Urothelium cell line (cell line): ENCODE measurements at places on chromosomes 12 and 14.

- DNase-seq, result no peak
Observed at GRCh38 chr12:5497329-5498053, 65.6 kb downstream of the NTF3 start.

GRCh38 chr12:62933220-62933601 lies 1.7 kb downstream of the PPM1H start:
- DNase-seq, result peak; percentile 10

- DNase-seq, result peak; percentile 17
Observed at GRCh38 chr12:91367234-91367849, 184.7 kb upstream of the DCN start.

GRCh38 chr14:103890821-103891666 lies 37.2 kb upstream of the TDRD9 start:
- DNase-seq, result no peak

GRCh38 chr14:96184737-96185136 lies 19.9 kb upstream of the BDKRB2 start:
- DNase-seq, result no peak

GRCh38 chr12:88351146-88351545 lies 209.0 kb downstream of the TMTC3 start:
- no peak for DNase-seq

DNA sequence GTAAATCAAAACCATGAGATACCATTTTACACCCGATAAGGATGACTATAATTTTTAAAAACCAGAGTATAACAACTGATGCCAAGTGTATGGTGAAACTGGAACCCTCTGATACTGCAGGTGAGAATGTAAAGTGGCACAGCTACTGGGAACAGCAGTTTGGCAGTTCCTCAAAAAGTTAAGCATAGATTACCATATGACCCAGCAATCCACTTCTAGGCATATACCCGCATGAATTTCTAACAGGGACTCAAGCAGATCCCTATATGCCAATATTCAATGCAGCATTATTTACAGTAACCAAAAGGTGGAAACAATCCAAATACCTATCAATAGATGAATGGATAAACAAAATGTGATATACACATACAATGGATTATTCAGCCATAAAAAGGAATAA lies 57.4 kb downstream of the BAZ1A start:
- no peak for DNase-seq

DNA sequence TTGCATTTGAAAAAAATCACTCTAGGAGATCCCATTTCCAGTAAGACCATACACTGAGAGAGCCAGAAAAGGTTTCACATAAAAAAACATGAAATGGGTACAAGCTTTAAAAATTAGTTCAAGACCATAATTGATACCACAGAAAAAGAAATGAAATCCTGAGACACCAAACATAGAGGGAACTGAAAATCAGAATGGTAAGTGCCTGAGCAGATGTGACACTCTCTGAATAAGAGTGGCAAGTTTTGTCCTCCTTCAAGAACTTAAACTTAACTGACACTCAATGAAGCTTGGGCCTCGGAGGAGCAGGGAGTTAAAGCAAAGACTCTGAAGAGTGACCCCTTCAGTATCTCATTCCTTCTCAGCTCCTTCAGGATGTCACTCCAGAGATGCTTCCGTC lies 23.2 kb upstream of the PTGDR start:
- DNase-seq, result no peak

DNA sequence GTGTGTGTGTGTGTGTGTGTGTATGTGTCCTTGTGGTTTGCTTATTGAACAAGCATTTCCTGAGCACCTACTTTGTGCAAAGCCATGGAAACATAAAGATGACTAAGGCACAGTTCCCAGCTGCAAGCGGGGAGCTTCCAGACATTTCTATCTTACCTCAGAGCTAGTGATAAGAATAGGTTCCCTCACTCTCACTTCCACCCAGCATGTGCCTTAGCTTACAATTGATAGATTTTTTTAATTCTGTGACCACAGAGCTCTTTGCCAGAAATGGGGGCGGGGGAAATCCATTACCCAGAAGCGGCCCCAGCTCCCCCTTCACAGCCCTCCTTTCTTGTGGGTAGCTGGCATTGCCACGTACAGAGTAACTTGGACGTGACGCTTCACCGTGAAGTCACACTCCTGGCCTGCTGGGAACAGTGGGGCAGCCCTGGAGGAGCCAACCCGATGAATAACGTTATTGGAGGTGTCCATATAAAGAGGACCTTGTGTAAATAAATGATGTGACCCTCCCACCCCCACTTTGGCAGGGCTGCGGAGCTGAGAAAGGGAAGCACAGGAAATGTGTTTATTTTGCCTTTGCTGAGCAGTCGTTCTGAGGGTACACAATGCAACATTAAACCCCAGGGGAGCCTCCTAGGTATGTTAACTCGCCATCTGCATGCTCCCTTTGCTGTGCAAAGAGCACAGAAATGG lies 238.9 kb downstream of the CHST11 start:
- DNase-seq, result peak; percentile 65

DNA sequence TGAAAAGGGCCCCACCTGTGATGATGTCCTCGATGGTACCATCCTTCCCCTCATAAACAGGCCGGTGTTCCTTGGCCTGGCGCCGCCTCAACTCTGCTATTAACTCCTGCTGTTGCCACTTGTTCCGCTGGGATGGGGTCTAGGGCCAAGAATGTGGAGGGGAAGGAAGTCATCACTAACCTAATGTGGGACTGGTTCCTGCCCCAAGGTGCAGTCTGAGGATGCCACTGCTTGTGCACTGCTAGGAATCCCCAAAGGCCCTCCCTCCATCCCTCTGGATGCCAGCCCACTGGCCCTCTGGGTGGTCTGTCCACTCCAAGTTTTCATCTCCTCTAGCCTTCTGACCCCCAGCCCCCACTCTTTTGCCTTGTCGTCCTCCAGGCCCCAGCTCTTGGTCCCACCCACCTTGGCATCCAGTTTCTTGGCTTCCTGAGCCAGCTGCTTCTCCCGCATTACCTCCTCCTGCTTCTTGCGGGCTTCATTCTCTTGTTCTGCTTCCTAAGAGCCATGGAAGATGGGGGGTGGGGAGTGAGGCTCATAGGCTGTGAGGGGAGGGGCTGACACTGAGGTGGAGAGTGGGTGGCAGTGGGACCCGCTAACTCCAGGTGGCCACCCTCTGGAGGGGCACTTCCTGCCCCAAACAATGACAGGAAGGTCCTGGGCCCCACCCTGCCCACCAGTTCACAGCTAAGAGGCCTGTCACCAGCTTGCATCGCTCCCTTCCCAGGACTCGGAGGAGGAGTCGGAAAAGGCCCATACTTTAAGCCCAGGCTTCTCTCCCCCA lies 23.7 kb downstream of the PRPF40B start:
- DNase-seq, result no peak

GRCh38 chr12:51868821-51869495 lies 18.9 kb upstream of the ANKRD33 start:
- DNase-seq, result no peak

GRCh38 chr14:65229748-65230728 lies 127.7 kb upstream of the MAX start:
- peak; percentile 79 for DNase-seq

- no peak for DNase-seq
Observed at GRCh38 chr12:96121271-96121711, 72.9 kb upstream of the ELK3 start.

DNA sequence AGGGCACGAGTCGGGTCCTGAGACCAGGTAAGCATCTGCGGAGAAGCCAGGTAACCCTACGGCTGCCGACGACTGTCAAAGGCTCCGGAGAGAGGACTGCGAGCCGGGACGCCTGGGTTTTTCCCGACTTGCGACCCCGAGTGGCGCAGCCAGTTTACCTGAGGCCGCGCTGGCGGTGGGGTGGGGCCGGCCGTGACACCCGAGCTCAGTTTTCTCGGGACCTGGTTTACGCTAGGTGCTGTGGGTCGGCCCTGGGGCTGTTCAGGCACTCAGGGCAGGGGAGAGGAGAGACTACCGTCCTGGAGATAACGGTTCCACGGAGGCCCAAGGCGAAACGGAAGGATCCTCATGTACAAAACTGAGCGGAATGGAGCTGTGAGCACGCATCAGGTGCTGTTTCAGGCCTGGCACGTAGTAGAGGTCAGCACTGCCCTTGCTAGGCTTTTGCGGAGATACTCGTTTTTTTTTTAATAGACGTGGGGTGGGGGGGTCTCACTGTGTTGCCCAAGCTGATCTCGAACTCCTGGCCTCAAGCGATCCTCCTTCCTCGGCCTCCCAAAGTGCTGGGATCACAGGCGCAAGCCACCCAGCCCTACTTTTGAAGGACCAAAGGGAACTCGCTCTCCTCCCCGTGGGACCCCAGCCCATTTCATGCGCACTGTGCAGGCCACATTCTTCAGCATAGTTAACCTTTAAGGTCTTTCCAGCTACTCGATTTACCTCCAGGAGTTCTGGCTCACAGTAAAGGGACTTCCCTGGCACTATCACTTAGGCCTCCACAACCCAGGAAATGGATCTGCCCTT lies 471 bp downstream of the MTRFR start:
- no peak for DNase-seq

- DNase-seq, result no peak
Observed at GRCh38 chr14:60974090-60974651, 6.7 kb downstream of the TRMT5 start.

DNA sequence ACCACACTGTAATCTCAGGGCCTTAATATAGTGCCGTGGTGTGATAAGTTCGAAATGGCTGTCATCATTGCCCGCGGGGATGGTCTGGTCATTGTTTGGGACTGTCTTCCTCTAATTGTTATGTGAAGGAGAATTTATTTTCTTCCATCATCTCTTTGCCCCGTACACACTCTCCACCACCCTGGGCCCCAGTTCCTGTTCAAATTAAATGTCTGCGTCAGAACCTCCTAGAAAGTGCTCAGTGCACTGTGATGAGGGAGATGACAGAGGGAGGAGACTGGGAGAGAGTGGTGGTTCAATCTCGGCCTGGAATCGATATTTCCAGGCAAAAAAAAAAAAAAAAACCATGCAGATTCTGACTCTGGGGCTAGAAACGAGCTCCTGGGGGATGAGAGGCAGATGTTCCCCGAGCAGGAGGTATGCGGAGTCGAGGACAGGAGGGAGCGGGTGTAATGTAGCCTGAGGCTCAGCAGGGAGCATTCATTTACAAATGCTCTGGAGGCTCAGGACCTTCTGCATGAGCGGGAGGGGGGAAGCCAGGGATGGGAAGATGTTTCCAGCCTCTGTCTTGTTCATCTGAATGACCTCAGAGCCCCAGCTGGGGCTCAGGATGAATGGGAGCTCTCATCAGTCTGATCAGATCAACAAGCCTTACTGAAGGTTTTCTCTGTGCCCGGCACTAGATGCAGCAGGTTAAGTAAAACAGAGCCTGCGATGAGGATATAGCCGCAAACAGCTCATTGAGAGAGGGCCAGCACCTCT lies 219.5 kb downstream of the TBX5 start:
- DNase-seq, result no peak

DNA sequence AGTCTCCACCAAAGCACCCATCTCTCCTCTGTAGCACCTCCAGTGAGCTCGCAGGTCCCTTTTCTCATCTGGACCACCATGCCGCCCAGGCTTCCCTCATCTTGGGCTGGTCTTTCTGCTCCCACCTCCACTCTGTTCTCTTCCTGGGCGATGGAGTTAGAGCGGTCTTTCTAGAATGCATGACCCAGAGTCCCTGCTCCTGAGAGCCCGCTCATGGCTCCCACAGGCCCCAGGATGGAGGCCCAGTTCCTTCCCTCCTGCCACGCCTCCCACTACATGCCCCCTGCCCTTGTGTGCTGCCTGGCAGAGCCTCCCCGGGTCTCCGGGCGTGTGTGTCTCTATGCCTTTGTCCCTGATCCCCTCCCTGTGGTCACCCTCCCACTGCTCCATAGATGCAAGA lies 100.7 kb upstream of the RTL1 start:
- no peak for DNase-seq
